ENCODE measurements at places on chromosomes 12 and 14.
A peak's percentile ranks its signal among the peaks of the same experiment; 100 is the strongest.

GRCh38 chr14:39233680-39234326 is at the start of gene MIA2:
MIA2 (plus strand) TSS chr14:39233915; CDS start chr14:39234115, 200 bp downstream.
- no peaks in the 10 kb centered on the region for H3K36me3 ChIP-seq
- no peak within 1 kb of the TSS for H3K4me3 ChIP-seq
- no peaks in the 10 kb centered on the region for H3K27me3 ChIP-seq
- H3K27ac ChIP-seq: no peak within 1 kb of the TSS

- H3K4me3 ChIP-seq: no peak overlapping the region
- no peaks in the 10 kb centered on the region for H3K36me3 ChIP-seq
- peaks cover 84% of the 10 kb centered on the region for H3K4me1 ChIP-seq
- H3K27ac ChIP-seq: no peak overlapping the region
- peaks cover 8% of the 10 kb centered on the region for H3K27me3 ChIP-seq
Measured at GRCh38 chr12:130119241-130119861, 42.9 kb upstream of the FZD10 start.

- peaks cover 12% of the 10 kb centered on the region for H3K27me3 ChIP-seq
- H3K27ac ChIP-seq: no peak overlapping the region
- no peaks in the 10 kb centered on the region for H3K36me3 ChIP-seq
- peaks cover 20% of the 10 kb centered on the region for H3K4me1 ChIP-seq
Measured at GRCh38 chr12:116590561-116590960, 31.4 kb downstream of the MAP1LC3B2 start.

DNA sequence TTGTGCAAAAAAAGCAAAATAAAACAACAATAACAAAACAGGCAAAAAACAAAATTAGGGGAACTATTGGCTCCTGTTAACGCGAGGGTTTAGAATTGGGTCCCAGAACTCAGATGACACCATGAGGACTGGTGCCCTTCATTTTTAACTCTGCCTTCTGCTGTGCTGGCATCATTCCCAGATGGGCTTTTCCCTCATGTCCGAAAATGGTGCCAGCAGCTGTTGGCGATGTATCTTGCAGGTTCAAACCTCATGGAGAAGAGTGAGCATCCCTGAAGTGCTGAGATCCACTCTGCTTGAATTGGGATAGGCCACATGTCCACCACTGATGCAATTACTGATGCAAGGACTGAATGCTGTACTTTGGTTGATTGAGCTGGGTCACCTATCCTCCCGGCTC is 61.1 kb downstream of the MYRFL start:
- H3K27ac ChIP-seq: no peak overlapping the region
- H3K4me1 ChIP-seq: peaks cover 19% of the 10 kb centered on the region
- H3K27me3 ChIP-seq: peaks cover 3% of the 10 kb centered on the region
- no peak overlapping the region for H3K4me3 ChIP-seq

DNA sequence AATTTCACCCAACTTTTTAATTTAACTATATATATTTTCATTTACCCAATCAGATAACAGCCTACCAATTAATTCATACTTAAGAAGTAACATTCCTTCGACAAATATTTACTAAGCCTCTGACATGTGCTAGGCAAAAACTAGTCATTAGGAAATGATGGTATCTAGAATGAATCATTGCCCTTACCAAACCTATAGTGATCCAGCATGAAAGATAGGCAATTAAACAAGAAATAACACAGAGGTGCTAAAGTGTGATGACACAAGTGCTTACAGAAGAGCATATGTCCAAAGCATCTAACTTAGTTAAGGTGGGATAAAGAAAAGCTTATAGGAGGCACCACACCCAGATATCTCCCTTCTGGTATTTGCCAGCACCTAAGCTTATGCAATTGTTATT is 166.5 kb upstream of the RASSF8 start:
- no peak overlapping the region for H3K4me3 ChIP-seq
- no peaks in the 10 kb centered on the region for H3K36me3 ChIP-seq
- DNase-seq: no peak

GRCh38 chr12:115305867-115306266 is 621.9 kb upstream of the TBX3 start:
- peaks cover 47% of the 10 kb centered on the region for H3K4me1 ChIP-seq
- no peak for DNase-seq
- H3K36me3 ChIP-seq: no peaks in the 10 kb centered on the region
- no peak overlapping the region for H3K4me3 ChIP-seq
- peaks cover 12% of the 10 kb centered on the region for H3K27me3 ChIP-seq

DNA sequence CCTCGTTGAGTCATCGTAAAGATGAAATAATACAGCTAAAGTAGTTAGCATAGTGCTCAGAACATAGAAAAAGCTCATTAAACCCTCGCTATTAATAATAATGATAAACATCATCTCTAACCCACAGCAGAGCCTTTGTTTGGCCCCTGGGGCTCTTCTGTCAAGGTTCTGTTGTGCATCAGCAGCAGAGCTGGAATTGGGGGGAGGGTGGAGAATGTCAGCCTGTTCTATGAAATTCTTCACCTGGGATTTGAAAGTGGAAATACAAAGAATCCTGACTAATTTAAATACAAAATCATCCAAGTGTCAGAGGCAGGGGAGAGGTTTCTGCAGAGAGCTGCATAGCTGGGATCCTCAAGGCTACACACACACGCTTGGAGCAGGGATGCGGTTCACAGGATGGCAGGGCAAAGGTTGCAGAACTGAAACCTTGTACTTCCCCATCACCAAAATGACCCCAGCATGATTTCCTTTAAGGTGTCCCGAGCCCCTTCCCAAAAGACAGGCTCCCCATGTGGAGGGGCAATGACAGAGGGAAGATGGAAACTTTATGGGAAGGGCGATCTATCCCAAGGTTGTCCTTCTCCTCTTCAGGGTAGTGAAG is 71.8 kb downstream of the DAD1 start:
- H3K4me1 ChIP-seq: peaks cover 61% of the 10 kb centered on the region
- no peak for DNase-seq
- H3K4me3 ChIP-seq: peak overlapping the region; percentile 11
- H3K27me3 ChIP-seq: no peaks in the 10 kb centered on the region
- peak overlapping the region; percentile 40 for H3K27ac ChIP-seq

DNA sequence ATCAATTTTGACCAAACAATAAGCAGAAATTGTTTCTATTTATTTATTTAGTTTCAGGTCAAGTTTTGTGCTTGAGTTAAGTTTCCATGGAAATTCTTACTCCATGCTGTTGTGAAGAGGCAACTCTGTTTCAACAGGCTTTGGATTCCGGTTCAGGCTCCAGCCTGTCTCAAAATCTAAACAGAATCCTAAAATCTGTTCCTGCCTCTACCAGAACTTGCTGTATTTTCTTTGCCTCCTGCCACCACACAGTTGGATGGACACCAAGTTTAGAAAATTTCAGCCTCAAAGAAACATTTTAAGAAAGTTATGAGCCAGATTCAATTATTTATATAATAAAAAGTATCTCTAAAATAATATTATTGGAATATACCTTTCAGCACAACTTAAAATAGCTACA is 330.9 kb downstream of the FOXG1 start:
- H3K27me3 ChIP-seq: peaks cover 4% of the 10 kb centered on the region
- no peak overlapping the region for H3K27ac ChIP-seq
- H3K4me1 ChIP-seq: no peaks in the 10 kb centered on the region
- H3K36me3 ChIP-seq: no peaks in the 10 kb centered on the region

DNA sequence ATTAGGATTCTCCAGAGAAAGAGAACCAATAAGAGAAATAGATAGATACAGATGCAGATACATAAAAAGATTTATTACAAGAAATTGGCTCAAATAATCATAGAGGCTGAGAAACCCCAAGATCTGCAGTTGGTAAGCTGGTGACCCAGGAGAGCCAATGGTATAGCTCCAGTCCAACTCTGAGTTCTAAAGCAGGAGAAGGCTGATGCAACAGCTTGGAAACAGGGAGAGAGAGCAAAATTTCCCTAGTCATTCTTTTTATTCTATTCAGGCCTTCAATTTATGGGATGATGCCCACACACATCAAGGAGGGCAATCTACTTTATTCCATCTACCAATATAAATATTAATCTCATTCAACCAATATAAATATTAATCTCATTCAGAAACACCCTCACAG is 218.2 kb downstream of the PRKD1 start:
- no peak overlapping the region for H3K4me3 ChIP-seq
- no peak overlapping the region for H3K27ac ChIP-seq
- no peak for DNase-seq
- no peaks in the 10 kb centered on the region for H3K36me3 ChIP-seq
- H3K4me1 ChIP-seq: no peaks in the 10 kb centered on the region

DNA sequence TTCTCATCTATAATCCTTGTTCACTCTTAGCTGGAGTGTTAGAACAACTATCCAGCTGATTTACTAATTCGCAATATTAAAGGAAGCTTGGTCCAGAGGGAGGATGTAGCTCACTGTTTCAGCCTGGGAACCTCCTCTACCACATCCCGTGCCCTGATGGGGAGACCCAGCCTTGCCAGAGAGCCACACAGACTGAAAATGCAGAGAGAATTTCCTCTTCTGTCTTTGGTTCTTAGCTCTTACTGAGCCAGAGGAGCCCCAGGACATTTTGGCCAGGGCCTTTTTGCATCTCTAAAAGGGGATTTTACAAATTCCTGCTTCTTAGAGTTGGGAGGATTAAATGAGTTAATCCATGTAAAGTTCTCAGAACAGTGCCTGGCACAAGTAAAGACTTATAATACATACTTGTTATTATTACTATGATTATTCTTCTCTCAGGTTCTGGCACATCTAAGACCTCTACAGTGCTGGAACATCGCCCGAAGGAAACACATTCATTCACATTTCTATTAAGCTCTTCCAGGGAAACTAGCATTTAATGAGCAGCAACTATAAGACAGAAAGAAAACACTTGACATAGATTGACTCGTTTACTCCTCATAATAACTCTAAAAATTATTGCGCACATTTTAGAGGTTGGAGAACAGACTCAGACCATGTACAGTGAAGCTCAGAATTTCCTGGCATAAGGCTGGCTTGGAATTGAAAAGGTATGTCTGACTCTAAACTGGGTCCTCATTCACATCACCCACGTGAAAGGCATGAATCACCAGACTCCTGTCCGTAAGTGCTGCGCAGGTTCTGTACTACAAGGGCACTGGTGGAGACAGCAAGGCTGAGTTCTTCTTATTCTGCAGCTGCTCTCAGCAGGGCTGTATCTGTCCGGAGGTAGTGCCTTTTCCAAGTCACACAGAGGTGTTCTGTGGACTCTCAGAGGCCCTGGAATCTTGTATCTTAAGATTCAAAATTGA is 27.8 kb upstream of the AEBP2 start:
- no peak overlapping the region for H3K27ac ChIP-seq
- H3K4me1 ChIP-seq: peaks cover 16% of the 10 kb centered on the region
- no peak for DNase-seq
- peaks cover 3% of the 10 kb centered on the region for H3K27me3 ChIP-seq
- H3K36me3 ChIP-seq: no peaks in the 10 kb centered on the region

DNA sequence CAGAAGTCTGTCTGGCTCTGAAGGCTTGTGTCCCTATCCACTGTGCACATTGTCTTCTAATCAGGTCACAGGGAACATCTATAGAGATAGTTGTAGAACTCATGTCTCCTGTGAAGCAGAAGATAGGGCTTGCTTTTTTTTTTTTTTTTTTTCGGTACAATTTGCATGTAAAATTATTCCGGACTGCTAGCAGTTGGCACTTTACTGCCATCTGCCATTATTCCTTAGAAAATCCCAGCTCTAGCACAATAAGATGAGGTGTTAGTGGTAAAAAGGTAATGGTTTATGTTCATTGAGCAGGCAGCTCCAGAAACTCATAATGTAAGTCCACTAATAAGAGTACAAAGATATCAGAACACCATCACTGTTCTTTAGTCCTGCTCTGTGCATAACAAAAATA is 8.7 kb downstream of the MYRFL start:
- H3K27ac ChIP-seq: no peak overlapping the region
- H3K36me3 ChIP-seq: no peaks in the 10 kb centered on the region
- DNase-seq: no peak
- no peak overlapping the region for H3K4me3 ChIP-seq
